ENCODE measurements at places on chromosomes 11 and 22. TPM values are rescaled to one million over a fixed set of nuclear protein-coding genes. Genes with fewer than 3 reads are reported as not detected.

DNA sequence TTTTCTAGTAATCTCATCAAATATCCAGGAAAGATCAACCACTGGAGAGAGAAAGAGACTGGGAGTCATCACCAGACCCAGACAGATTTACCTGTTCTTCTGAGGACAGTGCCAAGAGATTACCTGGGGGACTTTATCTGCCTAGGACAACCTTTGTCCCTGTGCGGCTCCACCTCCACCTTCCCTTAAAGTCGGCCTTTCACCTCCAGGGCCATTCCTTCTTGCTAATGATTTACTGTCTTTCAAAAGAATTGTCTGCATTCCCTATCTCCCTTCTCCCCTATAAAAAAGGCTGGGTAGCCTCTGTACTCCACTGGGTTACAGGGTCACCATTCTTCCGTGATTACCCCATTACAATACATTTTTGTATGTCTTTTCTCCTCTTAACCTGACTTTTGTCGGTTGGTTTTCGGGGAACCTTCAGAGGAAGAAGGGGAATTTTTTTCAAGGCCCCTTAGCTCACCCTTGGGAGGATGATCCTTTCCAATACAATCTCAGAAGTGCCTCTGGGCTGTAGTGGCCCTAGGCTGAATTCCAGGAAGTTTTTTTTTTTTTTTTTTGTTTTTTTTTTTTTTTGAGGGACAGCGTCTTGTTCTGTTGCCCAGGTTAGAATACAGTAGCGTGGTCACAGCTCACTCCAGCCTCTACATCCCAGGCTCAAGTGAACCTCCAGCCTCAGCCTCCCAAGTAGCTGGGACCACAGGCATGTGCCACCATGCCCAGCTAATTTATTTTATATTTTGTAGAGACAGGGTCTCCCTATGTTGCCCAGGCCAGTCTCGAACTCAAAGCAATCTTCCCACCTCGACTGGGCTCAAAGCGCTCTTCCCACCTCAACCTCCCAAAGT lies 1.5 kb upstream of the HMOX1 start:
- DNase-seq = no peak

GRCh38 chr11:111906680-111907079 lies 4.9 kb downstream of the CRYAB start:
- DNase-seq = no peak

GRCh38 chr11:86459002-86459385 lies 84.3 kb downstream of the CCDC81 start:
- no peak for DNase-seq

DNA sequence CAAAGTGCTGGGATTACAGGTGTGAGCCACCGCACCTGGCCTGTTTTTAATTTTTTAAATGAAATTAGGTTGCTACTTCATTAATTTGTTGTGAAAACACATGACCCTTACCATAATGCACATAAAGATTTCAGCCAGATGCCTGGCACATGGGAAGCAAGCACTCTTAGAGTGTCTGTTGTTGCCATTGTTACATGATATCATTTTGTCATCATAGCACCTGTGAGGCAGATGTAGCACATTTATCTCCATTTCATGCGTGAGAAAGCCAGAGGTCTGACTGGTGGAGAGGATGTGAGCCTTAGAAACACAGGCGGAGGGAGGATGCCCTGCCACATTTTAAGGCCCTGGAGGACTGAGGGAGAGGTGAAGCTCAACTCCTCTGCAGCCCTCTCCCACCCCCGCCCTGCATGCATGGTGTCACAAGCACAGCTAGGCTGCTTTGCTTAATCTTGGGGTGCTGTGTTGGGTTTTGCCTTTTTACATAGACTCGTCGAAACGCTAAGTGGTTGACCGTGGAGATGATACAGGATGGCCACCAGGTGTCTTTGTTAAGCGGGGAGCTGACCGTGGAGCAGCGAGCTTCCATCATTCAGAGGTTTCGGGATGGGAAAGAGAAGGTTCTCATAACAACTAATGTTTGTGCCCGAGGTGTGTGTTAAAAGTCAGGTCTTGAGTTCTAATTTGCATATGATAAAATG lies 14.0 kb downstream of the DDX25 start:
- DNase-seq = no peak

DNA sequence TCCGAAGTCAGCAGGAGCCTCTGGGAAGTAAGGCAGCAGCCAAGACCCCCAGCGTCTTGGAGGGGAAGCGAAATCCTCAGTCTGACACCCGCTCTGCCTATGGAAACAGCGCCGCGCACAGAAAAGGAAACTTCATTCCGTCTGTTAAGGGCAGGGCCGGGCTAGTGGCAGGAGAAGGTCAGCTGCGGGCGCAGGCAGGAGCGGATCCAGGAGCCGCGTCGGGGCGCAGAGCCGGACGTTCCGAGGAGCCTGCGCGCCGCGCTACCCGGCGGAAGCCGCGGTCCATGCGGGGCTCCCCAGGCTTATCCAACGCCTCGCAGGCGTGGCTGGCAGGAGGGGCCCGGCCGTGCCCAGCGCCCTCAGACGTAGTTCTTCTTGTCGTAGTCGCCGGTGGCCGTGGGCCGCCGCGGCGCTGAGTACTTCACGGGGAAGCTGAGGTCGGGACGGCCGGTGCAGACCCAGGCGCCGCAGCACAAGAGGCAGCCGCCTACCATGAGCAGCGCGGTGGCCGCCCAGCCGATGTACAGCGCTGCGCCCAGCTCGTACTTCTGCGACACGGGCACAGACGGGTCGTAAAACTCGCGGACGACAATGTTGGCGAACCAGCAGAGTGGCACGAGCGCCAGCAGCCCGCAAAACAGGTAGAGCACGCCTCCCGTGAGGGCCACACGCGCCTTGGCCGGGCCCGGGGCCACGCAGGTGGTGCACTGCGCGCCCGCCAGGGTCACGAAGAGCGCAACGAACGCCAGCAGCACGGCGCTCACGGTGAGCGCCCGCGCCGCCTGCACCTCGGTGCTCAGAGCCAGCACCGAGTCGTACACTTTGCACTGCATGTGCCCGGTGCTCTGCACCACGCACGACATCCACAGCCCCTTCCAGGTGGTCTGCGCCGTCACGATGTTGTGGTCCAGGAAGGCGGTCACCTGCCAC lies 705 bp downstream of the CLDN5 start:
- DNase-seq = no peak

OR5B17 gene
- not detected for total RNA-seq

ARHGAP8 gene
- total RNA-seq = 12.1 TPM

APOA5 gene
- total RNA-seq = 0.77 TPM

Data from lung (tissue), 17 donors.